Glomerular endothelial cell (primary cell): ENCODE measurements at places on chromosomes 12 and 14.

DNA sequence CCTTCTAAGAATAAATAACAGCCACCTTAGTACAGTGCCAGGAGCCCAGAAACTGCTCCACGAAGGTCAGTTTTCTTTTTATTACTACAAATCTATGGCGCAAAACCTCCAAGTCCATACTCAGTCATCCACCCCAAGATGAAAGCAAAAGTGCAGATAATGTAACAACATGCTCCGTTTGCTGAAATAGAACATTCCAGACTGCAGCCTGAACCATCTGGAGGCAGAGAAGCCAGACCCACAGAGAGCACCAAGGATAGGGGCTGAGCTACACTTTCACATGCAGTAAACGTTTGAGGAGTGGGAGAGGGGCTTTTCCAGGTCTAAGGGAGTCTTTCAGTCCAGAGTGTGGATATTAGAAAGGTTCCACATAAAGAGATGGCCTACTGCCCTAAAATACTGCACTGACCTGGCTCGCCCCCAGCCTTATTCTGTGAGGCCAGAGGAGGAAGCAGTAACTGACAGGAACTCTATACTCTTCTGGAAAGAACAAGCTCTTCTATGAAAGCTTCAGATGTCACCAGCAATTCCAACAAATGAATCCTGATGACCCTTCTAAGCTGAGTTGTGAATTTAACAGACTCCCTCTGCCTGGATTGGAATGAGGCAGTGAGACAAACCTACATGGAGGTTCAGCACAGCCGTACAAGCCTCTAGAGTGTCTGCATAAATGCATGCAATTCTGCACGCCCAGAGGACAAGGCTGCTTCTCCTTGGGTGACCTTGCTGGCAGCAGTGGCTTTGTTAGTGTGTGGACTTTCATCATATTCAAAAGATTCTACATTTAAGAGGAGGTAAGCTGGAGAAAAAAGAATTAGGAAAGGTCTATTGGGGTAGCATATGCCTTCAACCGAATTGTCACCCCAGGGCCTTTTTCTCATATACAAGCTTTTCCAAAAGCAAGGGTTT is 153.9 kb upstream of the EGLN3 start:
- DNase-seq: no peak

- DNase-seq: no peak
These were observed 87.2 kb upstream of the PTPRB start for GRCh38 chr12:70724444-70724843.

GRCh38 chr14:73750531-73750901 is 36.3 kb upstream of the PNMA1 start:
- DNase-seq: no peak

- DNase-seq: no peak
These were observed 584 bp downstream of the VRK1 start for GRCh38 chr14:96797582-96798349.

GRCh38 chr12:128813392-128813791 is 10.4 kb downstream of the SLC15A4 start:
- no peak for DNase-seq

DNA sequence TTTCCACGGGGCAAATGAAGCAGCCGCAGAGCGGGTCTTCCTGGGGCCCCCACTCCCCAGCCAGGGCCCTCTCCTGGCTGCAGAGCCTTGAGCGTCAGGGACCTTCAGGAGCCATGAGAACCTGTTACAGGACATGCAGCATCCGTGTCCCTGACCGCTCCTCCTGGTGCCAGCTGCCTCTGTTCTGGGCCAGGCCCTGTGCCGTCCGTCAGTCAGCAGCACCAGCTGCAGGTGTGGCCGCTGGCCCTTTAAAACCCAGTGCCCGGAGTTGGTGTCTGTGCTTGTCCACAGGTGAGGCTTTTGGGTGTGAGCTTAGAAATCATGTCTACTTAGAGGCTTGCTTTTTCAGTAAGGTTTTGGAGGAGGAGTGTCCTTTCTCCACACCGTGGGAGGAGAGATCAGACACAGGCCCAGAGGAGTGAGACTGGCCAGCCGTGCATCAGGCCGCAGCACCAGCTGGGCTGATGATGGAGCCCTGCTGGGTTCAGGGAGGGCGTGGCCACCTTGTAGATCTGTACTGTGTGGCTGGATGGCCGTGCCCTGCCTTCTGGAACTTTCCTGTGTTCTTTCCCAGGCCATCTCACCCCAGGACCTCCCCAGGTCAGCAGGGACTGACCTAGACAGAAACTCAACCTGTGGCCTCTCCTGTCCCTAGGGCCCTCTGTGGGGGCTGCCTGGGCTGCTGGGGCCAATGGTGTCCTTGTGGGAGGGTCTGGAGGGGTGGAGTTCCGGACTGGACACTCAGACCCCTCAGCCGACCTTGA is 27.1 kb downstream of the AACS start:
- DNase-seq: no peak

- DNase-seq: no peak
These were observed 90.2 kb downstream of the NTN4 start for GRCh38 chr12:95700316-95700785.
